ENCODE measurements at places on chromosomes 11 and 22.
A peak's percentile ranks its signal among the peaks of the same experiment; 100 is the strongest.

DNA sequence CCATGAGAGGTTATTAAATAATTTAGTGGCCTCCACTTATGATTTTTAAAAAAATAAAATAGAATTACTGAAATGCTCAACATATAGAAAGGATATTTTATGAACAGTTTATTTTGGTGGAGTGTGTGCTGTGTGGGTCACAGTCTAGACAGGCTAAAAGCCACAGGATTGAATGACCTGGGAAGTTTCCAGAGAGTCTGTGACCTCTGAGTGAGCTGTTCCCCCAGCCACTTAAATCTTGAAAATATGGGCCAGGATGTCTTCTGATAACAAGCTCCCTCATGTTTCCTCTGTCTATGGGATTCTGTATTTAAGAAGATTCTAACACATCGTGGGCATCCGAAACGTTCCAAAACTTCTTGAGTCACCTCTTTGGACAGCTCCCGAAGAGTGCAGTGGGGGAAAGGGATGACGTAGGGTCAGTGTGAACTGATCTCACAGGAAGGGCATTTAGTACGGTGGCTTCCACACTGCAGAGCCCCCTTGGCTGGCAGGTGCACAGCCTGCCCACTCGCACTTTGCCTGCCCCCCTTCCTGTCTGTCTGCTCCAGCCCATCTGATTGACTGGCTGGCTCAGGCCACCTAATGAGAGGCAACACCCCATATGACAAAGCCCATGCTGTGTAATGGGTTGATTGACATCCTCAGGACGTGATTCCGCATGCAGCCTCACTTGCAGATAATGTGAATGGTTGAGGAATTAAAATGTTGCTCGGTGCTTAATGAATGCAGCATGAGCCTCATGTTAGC, 97.4 kb downstream of the NTM start:
- DNase-seq: no peak

DNA sequence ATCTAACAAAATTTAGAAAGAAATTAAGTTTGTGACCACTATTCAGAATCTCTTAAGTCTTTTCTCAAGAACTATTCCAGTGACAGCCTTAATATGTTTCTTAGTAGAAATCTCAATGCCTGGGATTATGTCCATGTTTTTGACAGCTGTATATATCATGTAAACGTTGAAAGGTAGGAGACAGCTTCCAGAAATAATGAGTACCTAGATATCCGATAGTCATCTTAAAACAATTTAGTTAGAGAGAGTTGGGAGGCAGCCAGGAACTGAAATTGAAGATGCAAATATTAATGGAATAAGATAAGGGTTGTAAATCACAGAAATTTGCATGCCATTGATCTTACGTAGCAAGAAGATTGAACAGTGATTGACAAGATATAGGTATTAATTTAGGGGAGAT, 955.2 kb downstream of the JRKL start:
- no peak for DNase-seq

GRCh38 chr22:22786301-22787115, 101.1 kb upstream of the IGLL5 start:
- no peak for DNase-seq

GRCh38 chr22:48299124-48299523, 1528.5 kb downstream of the BRD1 start:
- DNase-seq: no peak

- no peak for DNase-seq
Observed at GRCh38 chr11:84905411-84905810, 721.7 kb downstream of the DLG2 start.

DNA sequence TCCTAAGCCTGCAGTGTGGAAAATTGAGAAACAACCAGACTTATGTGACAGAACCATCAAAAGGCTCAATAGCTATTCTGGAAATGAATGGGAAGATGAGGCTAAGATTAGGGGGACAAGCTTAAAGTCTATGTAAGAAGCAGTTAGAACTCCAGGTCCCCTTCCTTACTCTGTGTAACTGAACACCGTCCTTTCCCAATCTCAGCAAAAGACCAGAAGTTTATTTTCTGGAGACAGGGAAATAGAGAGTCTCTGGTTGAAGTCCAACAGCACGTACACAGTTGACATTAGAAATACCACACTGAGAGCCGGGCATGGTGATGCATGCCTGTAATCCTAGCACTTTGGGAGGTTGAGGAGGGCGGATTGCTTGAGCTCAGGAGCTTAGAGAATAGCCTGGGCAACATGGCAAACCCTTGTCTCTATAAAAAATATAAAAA, 93.9 kb downstream of the CD44 start:
- no peak for DNase-seq

DNA sequence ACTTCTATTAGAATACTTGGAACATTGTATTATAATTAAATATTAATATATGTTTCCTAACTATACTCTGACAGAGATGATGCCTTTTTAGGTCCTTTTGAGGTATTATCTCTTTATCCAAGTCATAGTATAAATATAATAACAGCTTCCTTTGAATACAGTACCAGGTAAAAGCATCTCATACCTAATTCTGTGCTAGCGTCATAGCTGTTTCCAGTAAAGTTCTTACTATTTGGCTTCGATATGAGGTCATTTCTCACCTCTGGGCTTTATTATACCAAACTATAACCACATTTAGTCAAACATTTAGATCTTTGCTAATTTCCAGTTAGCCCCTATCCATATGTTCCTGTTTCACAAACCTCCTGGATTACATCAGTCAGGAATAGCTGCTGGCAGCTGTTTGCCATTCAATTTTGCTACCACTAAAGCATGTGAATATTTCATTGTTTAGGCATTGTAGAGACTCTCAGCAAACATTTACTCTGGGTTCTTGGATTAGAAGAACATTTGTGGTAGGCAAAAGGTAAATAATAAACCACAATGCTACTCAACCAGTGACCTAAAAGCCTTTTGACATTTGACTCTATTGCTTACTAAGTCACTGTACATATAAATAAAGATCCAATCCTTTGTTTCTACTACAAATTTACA, 255.1 kb downstream of the TTC28 start:
- peak; percentile 15 for DNase-seq

DNA sequence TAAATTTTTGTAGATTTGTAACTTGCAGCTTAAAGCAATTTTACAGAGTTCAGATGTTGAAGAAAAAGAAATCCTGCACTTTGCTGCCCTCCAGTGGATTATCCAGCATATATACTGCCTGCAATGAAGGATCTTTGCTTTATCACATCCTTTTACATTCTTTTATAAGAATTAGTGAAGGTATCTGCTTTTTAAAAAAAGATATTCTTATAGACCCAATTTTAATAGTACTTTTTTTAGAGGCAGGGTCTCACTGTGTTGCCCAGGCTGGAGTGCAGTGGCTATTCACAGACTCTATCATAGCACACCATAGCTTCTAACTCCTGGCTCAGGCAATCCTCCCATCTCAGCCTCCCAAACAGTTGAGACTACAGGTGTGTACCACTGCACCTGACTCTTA, 60.7 kb downstream of the TTC17 start:
- peak; percentile 47 for DNase-seq

- DNase-seq: peak; percentile 35
Observed at GRCh38 chr11:2741377-2742131, 41.8 kb upstream of the KCNQ1OT1 start.

DNA sequence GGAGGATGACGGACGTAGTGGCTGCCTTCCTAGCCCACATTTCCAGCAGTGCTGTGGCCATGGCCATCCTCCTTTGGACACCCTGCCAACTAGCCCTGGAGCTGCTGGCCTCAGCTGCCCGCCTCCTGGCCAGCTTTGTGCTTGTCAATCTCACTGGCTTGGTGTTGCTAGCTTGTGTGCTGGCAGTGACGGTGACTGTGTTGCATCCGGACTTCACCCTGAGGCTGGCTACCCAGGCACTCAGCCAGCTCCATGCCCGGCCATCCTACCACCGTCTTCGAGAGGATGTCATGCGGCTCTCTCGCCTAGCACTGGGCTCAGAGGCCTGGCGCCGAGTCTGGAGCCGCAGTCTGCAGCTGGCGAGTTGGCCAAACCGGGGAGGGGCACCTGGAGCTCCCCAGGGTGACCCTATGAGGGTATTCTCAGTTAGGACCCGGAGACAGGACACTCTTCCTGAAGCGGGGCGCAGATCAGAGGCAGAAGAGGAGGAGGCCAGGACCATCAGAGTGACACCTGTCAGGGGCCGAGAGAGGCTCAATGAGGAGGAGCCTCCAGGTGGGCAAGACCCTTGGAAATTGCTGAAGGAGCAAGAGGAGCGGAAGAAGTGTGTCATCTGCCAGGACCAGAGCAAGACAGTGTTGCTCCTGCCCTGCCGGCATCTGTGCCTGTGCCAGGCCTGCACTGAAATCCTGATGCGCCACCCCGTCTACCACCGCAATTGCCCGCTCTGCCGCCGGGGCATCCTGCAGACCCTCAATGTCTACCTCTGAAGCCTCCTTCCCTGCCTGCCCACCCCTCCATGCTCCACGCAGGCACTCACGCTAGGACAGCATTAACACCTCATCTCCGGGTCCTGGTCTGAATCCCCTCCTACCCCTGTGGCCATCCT, 1.6 kb downstream of the RNF26 start:
- DNase-seq: peak; percentile 46

- no peak for DNase-seq
Observed at GRCh38 chr22:24578355-24579257, 14.3 kb downstream of the LRRC75B start.

DNA sequence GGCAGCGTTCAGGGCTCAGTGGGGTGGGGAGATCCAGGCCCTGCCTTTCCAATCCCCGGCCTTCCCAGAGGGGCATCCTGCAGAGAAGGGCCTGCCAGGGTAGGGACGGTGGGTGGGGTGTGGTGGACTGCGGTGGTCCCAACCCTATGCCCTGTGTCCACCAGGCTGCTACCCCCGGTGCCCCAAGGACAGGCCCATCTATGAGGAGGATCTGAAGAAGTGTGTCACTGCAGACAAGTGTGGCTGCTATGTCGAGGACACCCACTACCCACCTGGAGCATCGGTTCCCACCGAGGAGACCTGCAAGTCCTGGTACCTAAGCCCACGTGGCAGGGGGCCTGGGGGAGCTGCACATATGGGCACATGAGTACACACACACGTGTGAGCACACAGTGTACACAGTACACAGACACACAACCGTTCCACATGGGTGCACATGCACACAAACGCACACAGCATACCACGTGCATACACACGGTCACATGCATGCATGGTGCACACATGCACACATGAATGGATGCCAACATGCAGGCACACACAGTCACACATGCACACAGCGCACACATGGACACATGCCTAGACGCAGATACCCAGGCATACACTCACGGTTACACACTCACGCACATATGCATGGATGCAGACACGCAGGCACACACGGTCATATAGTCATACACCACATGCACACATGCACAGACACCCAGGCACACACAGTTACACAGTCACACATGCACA, 16.1 kb downstream of the MUC2 start:
- DNase-seq: no peak

- no peak for DNase-seq
Observed at GRCh38 chr11:34546511-34547209, 33.1 kb upstream of the ELF5 start.

- DNase-seq: no peak
Observed at GRCh38 chr11:110092111-110092514, 1.1 kb upstream of the ZC3H12C start.

DNA sequence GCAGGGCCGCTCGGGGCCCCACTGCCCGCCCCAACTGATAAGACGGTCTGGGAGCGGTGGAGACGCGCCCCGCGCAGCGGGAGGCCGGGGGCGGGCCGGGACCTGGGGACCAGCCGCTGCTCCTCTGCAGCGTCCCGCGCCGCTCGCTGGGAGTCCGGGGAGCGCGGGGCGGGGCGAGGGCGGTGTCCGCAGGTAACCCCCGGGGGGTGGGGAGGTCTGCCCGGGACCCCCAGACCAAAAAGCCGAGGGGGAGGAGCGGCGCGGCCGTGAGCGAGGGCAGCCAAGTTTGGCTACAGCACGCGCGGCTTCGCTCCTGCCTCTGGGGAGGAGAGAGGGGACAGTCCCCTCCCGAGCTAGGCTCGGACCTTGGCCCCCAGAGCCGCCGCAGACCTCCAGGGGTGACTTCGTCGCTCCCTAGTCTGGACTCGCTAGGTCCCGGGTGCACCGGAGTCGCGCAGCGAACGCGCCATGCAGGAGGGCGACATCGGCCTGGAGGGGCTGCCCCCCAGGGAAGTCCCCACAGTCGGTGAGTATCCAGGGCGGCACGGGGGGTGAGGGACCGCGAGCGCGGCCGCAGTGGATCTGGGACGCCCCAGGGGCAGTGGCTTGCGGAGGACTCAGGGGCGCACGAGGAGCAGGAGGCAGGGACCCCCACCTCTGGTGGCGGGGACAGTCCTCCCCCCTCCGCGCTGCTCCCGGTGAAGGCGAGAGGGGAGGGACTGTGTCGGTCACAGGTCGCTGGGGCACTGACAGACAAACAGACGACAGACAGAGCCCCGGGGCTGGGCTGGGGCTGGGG, 92.3 kb upstream of the ANO1 start:
- no peak for DNase-seq

GRCh38 chr11:124832571-124832970, 32.4 kb upstream of the MSANTD2 start:
- peak; percentile 88 for DNase-seq

GRCh38 chr22:26835929-26836528, 178.6 kb downstream of the MIAT start:
- peak; percentile 63 for DNase-seq

DNA sequence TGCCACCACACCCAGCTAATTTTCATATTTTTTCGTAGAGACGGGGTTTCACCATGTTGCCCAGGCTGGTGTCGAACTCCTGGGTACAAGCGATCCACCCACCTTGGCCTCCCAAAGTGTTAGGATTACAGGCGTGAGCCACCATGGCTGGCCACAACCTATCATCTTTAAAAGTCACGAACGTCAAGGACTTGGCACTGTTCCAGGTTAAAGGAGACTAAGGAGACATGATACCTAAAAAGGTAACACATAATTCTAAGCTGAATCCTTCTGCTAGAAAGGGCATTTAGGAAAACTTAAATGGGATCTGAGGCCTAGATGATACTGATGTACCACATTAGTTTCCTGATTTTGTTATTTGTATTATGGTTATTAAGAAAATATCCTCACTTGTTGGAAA, 43.3 kb upstream of the SYT9 start:
- no peak for DNase-seq

DNA sequence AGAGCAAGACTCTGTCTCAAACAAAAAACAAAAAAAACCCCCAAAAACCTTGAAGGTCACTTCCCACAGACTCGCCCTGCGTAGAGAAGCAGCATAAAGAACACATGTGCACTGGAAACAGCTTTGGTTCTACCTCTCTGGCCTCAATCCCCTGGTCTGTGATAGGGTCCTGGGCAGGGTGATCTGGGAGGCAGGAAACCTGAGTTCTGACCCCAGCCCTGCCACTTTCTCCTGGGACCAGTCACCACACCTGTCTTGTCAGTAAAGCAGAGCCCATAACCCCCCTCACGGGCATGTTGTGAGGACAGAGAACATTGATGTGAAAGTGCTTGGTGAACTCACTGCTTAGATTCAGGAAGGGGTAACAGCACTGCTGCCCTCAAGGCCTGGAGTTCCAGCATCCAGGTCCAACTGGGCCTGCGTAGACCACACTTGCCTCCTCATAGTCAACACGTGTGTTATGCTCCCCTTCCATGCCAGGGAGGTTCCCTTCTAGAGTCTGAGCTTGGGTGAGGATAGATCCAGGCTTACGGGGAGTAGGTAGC, 11.4 kb downstream of the UCP2 start:
- DNase-seq: no peak

- DNase-seq: no peak
Observed at GRCh38 chr11:19268909-19269308, 28.2 kb upstream of the E2F8 start.

GRCh38 chr11:82903843-82904586, 2.5 kb downstream of the DDIAS start:
- no peak for DNase-seq

- no peak for DNase-seq
Observed at GRCh38 chr11:44591557-44591956, 26.1 kb downstream of the CD82 start.

GRCh38 chr11:103633068-103633788, 403.2 kb upstream of the DDI1 start:
- peak; percentile 72 for DNase-seq

All from kidney tubule cell (primary cell).